Activated CD4-positive, alpha-beta T cell treated with anti-CD3 and anti-CD28 coated beads, Interleukin-2, amount 10 ng/mL, durations not matched to agents 24 days and 14 days (primary cell): ENCODE measurements at places on chromosomes 12 and 14. TPM values are rescaled to one million over a fixed set of nuclear protein-coding genes. Genes with fewer than 3 reads are reported as not detected.
A peak's percentile ranks its signal among the peaks of the same experiment; 100 is the strongest.

- DNase-seq, result no peak
Observed at GRCh38 chr12:85484387-85484786, 204.4 kb downstream of the ALX1 start.

GRCh38 chr12:129870796-129871195, 33.0 kb downstream of the TMEM132D start:
- no peak for DNase-seq

DNA sequence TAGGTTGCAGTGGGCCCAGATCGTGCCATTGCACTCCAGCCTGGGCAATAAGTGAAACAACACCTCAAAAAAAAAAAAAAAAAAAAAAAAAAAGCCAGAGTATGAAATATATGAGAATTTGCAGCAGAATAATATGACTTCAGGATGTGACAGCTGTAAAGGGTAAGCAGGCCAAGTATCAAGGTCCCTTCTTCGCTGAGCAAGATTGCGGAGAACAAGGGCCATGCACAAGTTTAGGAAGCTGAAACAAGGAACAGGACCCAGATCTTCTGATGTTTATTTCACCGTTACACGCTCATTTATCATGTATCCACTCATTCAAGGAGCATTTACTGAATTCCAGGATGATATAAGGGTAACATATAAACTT, 659 bp upstream of the FOXJ2 start:
- peak; percentile 68 for DNase-seq

EXOC3L4 gene
- total RNA-seq, result not detected in 2 replicates

BDKRB2 gene
- total RNA-seq, result not detected in 2 replicates

- no peak for DNase-seq
Observed at GRCh38 chr12:101750152-101750551, 10.9 kb upstream of the SYCP3 start.

DNA sequence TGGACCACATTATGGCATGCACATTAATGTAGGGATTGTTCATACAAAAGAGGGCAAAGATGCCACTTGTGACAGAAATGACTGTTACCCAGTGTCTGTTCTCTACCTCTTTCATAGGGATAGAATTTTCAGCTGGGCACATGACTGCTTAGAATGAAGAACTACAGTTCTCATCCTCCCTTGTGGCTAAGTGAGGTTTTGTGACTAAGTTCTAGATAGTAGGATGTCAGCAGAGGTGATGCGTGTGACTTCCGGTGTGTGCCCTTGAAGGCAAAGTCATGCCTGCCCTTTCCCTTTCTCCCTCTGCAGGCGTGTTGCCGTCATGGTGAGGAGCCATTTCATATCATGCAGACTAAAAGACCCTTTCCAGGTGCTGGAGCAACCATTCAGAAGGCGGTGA, 99.3 kb downstream of the CACNA1C start:
- no peak for DNase-seq

GRCh38 chr12:52358575-52359350, 8.5 kb downstream of the KRT85 start:
- DNase-seq, result peak; percentile 64
